ENCODE measurements at places on chromosomes 3 and 15. TPM values are rescaled to one million over a fixed set of nuclear protein-coding genes. Genes with fewer than 3 reads are reported as not detected.

The CTXN2 gene
- total RNA-seq = not detected

The MORC1 gene
- total RNA-seq = not detected

The FAM81A gene
- total RNA-seq = 2.5 TPM

The ARL13B gene
- 10.7 TPM for total RNA-seq

The MYZAP gene
- total RNA-seq = 3.5 TPM

GRCh38 chr3:27114684-27115083 lies 254.5 kb downstream of the NEK10 start:
- DNase-seq = peak; percentile 67

DNA sequence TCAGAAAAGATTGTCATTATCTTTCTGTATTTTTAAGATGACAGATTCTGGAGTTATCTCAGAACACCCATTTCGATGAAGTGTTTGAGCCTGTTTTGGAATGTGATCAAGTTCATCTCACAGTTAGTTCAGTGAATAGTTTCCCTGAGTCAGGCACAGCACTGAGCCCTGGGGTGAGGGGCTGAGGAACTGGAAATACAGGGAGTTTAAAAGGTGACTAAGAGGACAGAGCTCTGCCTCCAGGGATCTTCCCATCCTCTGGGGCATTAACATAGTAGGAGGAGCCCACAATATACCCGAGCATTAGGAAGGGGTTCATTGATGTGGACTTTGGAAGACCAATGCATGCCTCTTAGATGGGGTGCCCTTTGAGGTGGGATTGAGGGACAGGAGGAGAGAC lies 355.1 kb downstream of the CLSTN2 start:
- DNase-seq = no peak

DNA sequence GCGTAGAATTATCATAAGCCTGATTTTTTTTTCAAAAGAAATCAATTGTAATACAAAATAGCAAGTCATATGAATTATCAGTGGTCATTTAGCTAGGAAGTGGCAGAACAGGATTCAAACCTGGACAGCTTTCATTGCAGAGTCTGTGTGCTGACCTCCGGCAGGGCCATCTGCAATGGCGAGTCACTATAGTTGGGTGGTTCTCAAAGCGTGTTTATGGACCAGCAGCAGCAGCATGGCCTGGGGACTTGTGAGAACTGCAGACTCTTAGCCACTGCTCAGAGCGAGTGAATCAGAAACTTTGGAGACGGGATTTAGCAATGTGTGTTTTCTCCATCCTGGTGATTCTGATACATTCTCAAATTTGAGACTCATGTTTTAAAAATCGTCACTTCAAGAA lies 202.3 kb upstream of the SUCLG2 start:
- DNase-seq = no peak

- DNase-seq = no peak
Measured at GRCh38 chr15:83061680-83062079, 5.4 kb downstream of the BTBD1 start.

DNA sequence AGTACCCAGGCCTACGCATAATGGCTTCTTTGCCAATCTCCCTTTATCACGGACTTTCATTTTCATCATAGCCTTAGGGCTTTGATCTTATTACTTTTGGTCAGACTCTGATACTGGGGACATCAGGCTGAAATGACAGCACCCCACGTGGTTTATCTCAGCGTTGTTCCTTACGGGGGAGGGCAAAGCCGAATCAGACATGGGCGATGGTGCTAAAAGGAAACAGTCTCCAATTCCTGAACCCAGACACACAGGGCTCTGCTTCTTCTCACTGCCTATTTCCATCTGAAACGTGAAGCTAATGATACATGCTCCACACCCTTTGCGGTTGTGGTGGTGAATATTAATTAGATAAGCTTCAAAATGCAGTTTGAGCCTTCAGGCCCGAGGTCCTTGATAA lies 59.4 kb upstream of the CD47 start:
- DNase-seq = no peak

DNA sequence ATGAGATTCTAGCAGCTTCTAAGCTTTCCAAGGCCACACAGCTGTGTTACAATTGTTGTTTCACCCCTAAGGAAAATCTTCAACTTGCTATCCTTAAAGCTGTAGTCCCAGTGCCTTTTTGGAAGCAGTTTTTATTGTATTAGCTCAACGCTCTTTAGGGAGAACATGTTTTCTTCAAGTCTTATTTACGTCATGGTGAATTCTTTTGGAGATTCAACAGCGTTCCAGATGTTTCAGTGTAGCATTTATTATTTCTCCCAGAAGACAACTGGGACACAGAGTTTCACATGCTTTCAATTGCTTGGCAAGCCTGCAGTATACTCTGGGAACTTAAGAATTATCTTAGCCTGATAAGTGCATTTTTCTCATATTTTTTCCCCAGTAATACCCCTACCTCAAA lies 888.3 kb downstream of the PLOD2 start:
- DNase-seq = no peak

DNA sequence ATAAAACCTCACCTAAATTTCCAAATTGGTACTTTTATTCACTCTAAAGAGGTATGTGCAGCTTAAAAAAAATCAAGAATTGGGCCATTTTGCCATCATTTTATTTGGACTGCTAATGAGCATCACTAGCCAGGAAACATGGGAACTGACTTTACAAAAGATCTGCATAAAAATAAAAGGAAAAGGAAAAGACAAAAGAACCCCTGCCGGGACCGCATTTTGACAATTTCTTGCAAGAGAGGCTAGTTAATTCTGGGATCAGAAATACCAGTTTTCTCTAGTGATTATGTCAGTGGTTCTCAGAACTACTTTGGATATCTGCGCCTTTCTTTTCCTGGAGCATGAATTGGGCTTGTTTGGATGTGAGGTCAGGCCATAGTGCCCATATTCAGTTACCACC lies 289.2 kb downstream of the CHST2 start:
- no peak for DNase-seq

GRCh38 chr15:47688573-47689086 lies 28.7 kb upstream of the SEMA6D start:
- DNase-seq = peak; percentile 73

GRCh38 chr3:129226374-129226773 lies 23.0 kb upstream of the COPG1 start:
- peak; percentile 94 for DNase-seq

DNA sequence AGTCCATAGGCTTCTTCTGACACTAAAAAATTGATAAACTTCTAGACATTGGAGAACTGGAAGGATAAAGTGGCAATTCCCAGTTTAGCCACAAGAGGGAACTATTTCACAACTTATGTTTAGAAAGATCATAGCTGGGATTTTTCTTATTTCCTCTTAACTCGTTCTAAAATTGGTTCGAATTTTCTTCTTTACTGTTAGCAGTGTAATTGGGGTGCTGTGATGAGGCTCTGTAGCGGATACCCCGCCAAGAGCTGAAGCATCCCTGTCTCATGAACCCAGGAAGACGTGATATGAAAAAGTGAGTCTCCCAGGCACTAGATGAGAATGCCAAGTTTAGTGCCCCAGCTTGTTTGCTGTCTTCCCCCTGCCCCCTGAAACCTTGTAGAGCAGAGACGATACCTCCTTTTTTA lies 85.1 kb downstream of the PDCD6IP start:
- peak; percentile 85 for DNase-seq

DNA sequence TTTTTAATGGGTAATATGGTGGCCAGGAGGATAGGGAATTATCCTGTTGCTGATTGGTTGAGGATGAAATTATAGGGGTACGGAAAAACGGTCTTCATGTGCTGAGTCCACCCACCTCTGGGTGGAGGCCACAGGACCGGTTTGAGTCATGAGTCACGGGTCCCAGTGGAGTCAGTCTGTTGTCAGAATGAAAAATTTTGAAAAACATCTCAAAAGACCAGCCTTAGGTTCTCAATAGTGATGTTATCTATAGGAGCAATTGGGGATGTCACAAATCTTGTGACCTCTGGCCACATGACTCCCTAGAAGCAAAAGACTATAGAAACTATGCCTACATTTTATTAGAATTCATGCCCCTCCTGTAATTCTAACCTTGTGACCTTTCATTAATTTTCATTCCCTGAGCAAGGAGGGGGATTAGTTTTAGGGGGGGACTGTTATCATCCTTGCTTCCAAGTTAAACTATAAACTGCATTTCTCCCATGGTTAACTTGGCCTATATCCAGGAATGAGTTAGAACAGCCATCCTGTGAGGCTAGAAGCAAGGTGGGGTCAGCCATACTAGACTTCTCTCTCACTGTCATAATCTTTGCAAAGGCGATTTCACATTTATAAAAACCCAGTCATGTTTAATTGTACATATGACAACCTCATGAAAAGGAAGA lies 101.2 kb downstream of the TCF12 start:
- DNase-seq = no peak

GRCh38 chr15:28896951-28897350 lies 11.2 kb downstream of the APBA2 start:
- peak; percentile 83 for DNase-seq

- DNase-seq = peak; percentile 57
Measured at GRCh38 chr15:51796847-51797401, 32.5 kb upstream of the TMOD3 start.

GRCh38 chr3:170090601-170090981 lies 52.8 kb downstream of the GPR160 start:
- DNase-seq = no peak

GRCh38 chr15:25670025-25670554 lies 193.0 kb downstream of the ATP10A start:
- DNase-seq = no peak

DNA sequence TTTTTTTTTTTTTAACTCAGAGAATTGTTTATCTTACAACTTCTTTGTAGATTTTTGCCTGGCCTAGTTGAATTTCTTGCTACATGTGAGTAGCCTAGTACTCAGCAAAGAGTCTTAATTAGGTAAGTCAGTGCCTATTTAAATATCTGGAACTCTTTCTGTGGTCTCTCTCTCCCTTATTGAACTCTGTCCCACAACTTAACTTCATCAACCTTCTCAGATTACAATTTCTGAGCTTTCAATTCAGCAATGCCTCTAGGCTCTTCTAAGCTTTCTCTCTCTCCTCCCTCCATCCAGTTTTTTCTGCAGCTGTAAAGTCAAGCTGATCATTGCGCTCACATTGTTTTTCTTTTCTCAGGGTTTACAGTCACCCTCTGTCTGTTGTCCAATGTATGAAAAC lies 517.6 kb upstream of the ROBO1 start:
- peak; percentile 57 for DNase-seq

Measured in PC-3 (cell line).